ENCODE measurements at places on chromosomes 3 and 15. TPM values are rescaled to one million over a fixed set of nuclear protein-coding genes. Genes with fewer than 3 reads are reported as not detected.

Gene GOLGA6L6
- total RNA-seq = not detected

Gene AADACL2
- not detected for total RNA-seq

Gene SLTM
- total RNA-seq = 72.3 TPM

Gene TF
- total RNA-seq = 0.44 TPM

Gene ISLR
- total RNA-seq = 25.8 TPM

Gene TGM4
- total RNA-seq = not detected

Gene RASSF1
- total RNA-seq = 26.9 TPM

Gene C3orf85
- total RNA-seq = not detected

Gene CCDC71
- total RNA-seq = 30.0 TPM
